NCI-H1092 treated with DMSO at 0.1 percent for 48 hours (cell line): ENCODE measurements at places on chromosomes 12 and 14.

DNA sequence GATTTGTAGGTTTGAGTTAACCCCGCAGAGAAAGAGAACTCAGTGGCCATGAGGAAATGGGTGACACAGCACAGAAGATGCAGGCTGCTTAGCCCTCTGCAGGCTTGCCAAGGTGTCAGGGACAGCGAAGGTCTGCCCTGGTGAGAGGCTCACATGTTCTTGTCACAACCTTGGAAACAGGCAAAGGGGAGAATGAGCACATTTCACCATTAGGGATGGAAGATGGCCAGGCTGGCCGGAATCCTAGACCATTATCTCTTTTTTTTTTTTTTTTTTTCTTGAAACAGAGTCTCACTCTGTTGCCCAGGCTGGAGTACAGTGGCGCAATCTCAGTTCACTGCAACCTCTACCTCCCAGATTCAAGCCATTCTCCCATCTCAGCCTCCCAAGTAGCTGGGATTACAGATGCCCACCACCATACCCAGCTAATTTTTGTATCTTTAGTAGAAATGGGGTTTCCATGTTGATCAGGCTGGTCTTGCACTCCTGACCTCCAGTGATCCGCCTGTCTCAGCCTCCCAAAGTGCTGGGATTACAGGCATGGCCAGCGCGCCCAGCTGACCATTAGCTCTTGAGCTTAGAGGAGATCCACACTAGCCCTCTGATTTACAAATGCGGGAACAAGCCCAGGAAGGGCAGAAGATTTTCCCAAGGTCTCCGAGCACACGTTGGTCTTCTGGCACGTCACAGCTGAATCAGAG is 34.6 kb downstream of the LTBP2 start:
- no peak for DNase-seq

- no peak for DNase-seq
Measured at GRCh38 chr12:5720381-5721005, 224.6 kb downstream of the ANO2 start.

DNA sequence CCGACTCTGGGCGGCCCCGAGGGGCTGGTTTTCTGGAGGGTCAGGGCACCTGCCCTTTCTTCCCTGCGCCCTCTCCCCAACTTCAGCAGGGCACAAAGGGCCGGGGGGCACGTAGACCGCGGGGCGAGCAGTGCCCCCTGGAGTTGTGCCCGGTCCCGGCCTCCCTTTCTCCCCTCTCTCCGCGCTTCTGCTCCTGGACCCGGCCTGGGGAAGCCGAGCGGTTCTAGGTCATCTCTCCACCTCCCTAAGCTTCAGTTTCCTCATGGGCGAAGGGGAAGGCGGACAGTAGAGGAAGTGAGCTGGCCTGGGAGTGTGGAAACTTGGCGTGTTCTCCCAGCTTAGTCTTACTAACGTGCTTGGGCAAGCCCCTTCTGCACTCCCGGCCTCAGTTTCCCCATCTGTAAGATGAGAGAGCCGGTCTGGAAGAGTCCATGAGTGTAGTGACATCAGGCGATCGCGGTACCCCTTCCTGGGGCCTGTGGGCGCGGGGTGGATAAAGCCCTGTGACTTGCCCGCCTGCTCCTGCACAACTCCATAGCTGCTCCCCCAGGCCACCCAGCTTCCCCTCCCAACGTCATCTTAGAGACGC is 158.6 kb upstream of the PARP11 start:
- no peak for DNase-seq

GRCh38 chr14:100535287-100536120 is 51.7 kb downstream of the BEGAIN start:
- DNase-seq = no peak

- DNase-seq = no peak
Measured at GRCh38 chr14:92539875-92540274, 26.3 kb downstream of the RIN3 start.
